ENCODE measurements at places on chromosomes 7 and 10. TPM values are rescaled to one million over a fixed set of nuclear protein-coding genes. Genes with fewer than 3 reads are reported as not detected.

DNA sequence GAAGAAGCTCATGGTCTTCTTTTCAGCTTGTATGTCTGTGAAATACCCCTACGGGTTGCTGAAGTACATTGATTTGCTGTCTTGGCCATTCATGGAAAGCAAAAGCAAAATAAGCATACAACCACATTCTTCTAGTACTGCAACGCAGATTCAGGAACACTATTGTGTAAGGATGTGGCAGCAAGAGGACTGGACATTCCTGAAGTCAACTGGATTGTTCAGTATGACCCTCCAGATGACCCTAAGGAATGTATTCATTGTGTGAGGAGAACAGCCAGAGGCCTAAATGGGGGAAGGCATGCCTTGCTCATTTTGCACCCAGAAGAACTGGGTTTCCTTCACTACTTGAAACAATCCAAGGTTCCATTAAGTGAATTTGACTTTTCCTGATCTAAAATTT is 133.4 kb upstream of the ANKRD1 start:
- no peaks in the 10 kb centered on the region for H3K27me3 ChIP-seq
- H3K4me3 ChIP-seq: no peak overlapping the region
- H3K36me3 ChIP-seq: no peaks in the 10 kb centered on the region
- H3K4me1 ChIP-seq: no peaks in the 10 kb centered on the region

DNA sequence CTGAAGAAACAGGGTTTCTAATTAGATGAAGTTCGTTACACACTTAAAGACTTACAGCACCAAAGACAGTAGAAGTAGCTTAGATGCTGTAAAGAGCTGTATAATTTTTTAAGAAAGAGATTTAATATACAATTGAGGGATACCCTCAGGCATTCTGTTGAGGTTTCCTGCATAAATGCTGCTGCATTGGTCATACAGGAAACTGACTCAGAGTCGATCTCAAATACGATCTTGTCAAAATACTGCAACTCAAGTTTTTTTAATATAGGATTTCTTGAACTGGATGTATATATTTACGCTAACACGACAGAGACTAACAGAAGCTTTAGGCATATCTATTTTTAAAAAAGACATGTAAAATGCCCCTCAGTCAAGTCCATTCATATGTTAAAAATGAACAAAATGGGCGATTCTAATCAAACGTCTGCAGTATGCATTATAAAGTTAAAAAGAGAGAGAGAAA is 2.4 kb upstream of the ARID5B start:
- peaks cover 30% of the 10 kb centered on the region for H3K4me1 ChIP-seq
- no peaks in the 10 kb centered on the region for H3K36me3 ChIP-seq
- H3K4me3 ChIP-seq: peak overlapping the region; percentile 75
- H3K27ac ChIP-seq: peak overlapping the region; percentile 96
- no peak for DNase-seq

GRCh38 chr10:809671-810350 is 120.3 kb upstream of the DIP2C start:
- H3K36me3 ChIP-seq: peaks cover 85% of the 10 kb centered on the region
- no peak overlapping the region for H3K4me3 ChIP-seq
- H3K27ac ChIP-seq: no peak overlapping the region
- no peaks in the 10 kb centered on the region for H3K27me3 ChIP-seq
- no peak for DNase-seq

The OR2A5 gene
- not detected for total RNA-seq

GRCh38 chr10:103605359-103606096 is 112.0 kb downstream of the NEURL1 start:
- H3K36me3 ChIP-seq: peaks cover 51% of the 10 kb centered on the region
- no peaks in the 10 kb centered on the region for H3K27me3 ChIP-seq
- no peaks in the 10 kb centered on the region for H3K4me1 ChIP-seq
- peak; percentile 51 for DNase-seq
- H3K27ac ChIP-seq: no peak overlapping the region
- H3K4me3 ChIP-seq: no peak overlapping the region

DNA sequence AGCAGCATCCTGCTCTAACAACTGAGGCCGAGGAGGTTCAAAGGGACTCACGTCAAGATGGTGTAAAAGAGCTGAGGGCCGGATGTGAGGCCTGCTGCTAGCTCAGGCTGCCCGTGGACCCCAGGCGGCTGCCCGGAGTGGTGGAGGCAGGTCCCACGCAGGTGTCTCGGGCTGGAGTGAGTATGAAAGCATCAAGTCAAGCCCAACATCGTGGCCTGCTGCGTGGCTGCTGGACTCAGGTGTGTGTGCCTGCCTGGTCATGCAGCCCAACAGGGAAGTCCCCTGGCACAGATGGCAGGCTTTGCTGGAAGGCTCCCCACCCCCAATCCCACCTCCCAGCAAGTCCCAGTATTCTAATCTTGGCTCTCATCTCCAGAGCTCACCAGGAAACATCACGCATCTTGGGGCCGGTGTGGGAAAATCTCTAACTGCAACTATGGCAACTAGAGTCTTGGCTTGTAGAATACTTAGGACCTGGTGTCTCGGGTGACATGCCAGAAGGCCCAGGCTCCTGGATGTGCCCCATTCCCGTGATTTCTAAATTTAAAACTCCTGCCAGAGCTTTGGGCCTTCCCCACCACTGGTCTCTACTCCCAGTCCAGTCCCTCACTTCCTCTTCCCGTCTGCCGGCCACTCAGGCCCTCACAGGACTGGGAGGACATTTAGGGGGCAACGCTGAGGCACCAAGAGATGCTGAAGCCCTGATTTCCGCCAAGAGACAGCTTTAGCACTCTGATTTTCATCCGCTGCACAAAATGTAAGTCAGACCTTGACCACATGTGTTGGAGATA is 85.9 kb downstream of the PRKAG2 start:
- peak; percentile 43 for DNase-seq
- H3K36me3 ChIP-seq: no peaks in the 10 kb centered on the region
- no peaks in the 10 kb centered on the region for H3K27me3 ChIP-seq

GRCh38 chr10:72738486-72738885 is 46.5 kb downstream of the MCU start:
- peaks cover 50% of the 10 kb centered on the region for H3K4me1 ChIP-seq
- DNase-seq: no peak
- H3K27me3 ChIP-seq: no peaks in the 10 kb centered on the region
- no peak overlapping the region for H3K4me3 ChIP-seq
- no peaks in the 10 kb centered on the region for H3K36me3 ChIP-seq

The CFAP43 gene
- total RNA-seq: 12.9 TPM

The PAX4 gene
- total RNA-seq: not detected

GRCh38 chr7:65926588-65926987 is 53.7 kb downstream of the VKORC1L1 start:
- H3K27me3 ChIP-seq: no peaks in the 10 kb centered on the region
- DNase-seq: no peak
- no peaks in the 10 kb centered on the region for H3K36me3 ChIP-seq

Data from lower lobe of right lung (tissue), 2 donors.